MG63 (cell line): ENCODE measurements at places on chromosomes 11 and 22.

GRCh38 chr22:24112188-24112587 lies 69.1 kb upstream of the SUSD2 start:
- DNase-seq = no peak

- no peak for DNase-seq
These were observed 35.6 kb upstream of the CD5 start for GRCh38 chr11:61066645-61067044.

DNA sequence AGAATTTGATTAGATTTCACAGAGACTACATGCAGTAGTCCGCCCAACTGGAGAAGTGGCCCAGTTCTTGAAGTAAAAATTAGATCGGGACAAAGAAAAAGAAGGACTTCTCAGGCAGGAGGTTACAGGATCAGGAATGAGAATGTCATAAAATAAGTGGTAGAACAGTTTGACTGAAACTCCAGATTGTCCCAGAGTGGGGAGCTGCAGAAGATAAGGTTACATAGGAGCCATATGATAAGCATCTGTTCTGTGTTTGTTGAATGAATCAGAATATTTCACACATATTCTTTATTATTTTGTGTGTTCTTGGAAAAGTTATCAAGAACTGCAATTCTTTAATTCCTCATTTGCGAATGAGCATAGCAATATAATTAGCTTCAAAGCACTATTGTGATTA lies 210.6 kb downstream of the AASDHPPT start:
- no peak for DNase-seq

DNA sequence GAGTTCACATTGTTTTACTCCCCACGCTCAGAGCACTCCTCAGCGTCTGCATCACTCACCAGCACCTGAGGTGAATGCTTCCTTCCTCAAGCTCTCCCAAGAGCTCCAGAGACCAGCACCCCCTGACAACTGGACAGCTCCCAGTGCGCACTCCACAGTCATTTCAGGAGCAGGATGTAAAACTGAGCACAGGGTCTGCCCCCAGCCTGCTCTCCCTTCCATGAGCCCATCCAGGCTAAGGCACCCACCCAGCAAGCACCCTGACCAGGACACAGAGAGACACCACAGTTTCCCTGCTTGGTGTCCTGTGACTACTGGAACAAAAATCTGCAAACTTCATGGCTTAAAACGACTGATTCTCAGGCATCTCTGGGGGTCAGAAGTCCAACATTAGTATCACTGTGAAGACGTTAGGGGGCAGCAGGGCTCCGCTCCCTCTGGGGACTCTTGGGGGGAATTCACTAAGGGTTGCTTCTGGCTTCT lies 3.3 kb downstream of the SCGB1D2 start:
- DNase-seq = peak; percentile 12

- DNase-seq = peak; percentile 62
These were observed at the start of gene OR51E2 for GRCh38 chr11:4697585-4697984. TSS of gene OR51E2 (minus strand) at chr11:4697853. CDS start at chr11:4682711, 15,142 bp downstream.

DNA sequence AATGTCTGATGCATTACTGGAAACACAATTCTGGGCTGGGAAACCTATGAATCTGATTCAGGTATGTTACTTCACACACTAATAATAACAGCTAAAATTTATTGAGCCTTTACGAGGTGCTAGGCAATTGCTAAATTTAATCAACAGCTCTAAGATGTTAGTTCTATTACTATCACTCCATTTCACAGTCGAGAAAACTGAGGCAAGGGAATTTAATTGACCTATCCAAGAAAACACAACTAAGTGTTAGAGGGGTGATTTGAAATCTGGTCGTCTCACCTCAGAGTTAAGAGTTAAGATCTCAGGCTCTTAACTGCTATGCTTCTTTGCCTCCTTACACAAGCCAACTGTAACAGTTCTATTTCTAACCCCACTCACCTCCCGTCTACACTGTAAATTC lies 8.8 kb downstream of the MAML2 start:
- DNase-seq = no peak

DNA sequence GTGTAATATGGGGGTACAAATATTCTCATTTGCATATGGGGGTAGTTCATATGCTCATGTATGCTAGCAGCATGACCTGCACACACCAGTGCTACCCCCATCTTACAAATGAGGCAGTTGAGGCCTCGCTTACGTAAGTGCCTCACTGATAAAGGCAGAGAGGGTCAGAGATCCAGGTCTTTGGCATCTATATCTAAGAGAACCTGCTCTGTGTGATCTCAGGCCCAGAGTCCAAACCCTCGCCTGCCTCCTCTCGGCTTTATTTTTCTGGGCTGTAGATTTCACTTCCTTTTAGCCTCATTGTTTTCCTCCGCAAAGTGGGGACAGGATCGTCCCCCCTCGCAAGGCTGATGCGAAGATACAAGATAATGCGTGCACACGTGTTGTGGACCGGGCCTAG lies 325.2 kb downstream of the MN1 start:
- DNase-seq = no peak
